Endodermal cell (in vitro differentiated cells): ENCODE measurements at places on chromosomes 1 and 21. TPM values are rescaled to one million over a fixed set of nuclear protein-coding genes. Genes with fewer than 3 reads are reported as not detected.

The ANKRD65 gene
- total RNA-seq, result 1.6 and 1.7 TPM in 2 replicates

The RHBG gene
- 3.5 and 4.0 TPM in 2 replicates for total RNA-seq

The RASSF5 gene
- total RNA-seq, result 0.15 to 0.42 TPM (median 0.20 TPM) in 3 replicates

The CASQ1 gene
- total RNA-seq, result 0.29 to 0.67 TPM in 2 of 3 replicates, not detected in the other

The SYCP1 gene
- total RNA-seq, result not detected in 3 replicates

DNA sequence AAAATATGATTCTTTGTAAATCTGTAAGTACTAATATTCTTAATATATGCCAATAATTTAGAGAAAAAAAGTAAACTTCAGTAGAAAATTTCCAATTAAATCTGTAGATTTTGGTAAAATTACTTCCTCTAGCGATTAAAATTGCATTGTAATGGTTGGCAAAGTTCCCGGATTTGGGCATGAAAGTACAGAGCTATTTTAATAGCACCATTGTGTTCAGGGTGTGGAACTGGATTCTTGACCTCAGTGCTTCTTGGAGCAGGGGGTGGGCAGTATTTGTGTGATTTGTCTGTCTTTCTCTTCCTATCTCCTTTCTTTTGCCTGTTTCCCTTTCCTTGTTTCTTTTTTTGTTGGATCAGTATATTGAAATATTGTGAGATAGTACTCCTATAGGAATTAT lies 72.1 kb downstream of the DNM3 start:
- no peaks in the 10 kb centered on the region for H3K36me3 ChIP-seq
- no peak overlapping the region for H3K27ac ChIP-seq
- no peak overlapping the region for H3K4me3 ChIP-seq
- H3K27me3 ChIP-seq, result no peaks in the 10 kb centered on the region

- peaks cover 64% of the 10 kb centered on the region for H3K27me3 ChIP-seq
- H3K27ac ChIP-seq, result peak overlapping the region; percentile 74
- no peak overlapping the region for H3K4me3 ChIP-seq
- DNase-seq, result peak; percentile 85
- no peaks in the 10 kb centered on the region for H3K36me3 ChIP-seq
- no peaks in the 10 kb centered on the region for H3K4me1 ChIP-seq
These were observed 84.6 kb upstream of the SSX2IP start for GRCh38 chr1:84774669-84775534.

GRCh38 chr21:18493422-18493821 lies 89.8 kb upstream of the TMPRSS15 start:
- H3K27ac ChIP-seq, result no peak overlapping the region
- H3K36me3 ChIP-seq, result no peaks in the 10 kb centered on the region
- no peak overlapping the region for H3K4me3 ChIP-seq
- no peaks in the 10 kb centered on the region for H3K4me1 ChIP-seq

DNA sequence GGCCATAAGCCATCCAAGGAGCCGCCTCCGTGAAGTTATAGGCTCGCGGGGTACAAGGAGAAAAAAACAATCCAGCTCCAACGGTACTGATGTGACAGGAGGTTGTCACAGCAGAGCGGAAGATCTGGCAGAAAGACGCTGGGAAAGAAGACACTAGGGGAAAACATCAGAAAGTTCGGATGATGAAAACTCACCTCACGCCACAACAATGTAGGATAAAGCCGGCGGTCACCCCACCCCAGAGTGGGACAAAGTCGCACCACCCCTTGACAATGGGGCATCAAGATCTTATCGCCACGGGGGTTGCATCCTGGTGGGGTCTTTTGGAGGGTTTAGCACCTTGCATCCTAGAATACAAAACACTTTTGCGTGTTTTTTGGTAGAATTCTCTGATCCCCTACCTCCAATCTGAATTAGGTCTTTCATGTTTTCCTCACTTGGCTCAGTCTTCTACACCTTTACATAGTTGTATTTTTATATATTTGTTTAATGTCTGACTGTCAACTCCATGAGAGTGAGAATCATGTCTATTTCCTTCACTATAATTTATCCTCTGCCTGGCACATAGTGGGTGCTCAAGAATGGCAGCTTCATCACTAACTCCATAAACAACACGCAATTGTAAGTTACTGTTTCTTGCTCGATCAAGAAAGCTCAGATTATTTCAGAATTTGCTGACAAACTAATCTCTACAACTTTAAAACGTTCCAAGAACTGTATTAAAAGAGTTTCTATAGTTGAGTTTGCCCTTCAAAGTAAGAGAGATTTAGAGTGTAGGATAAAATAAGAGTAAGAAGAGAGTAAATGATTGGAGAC lies 611 bp upstream of the ZSWIM5 start:
- no peaks in the 10 kb centered on the region for H3K4me1 ChIP-seq
- no peaks in the 10 kb centered on the region for H3K27me3 ChIP-seq
- no peaks in the 10 kb centered on the region for H3K36me3 ChIP-seq
- DNase-seq, result no peak
- H3K4me3 ChIP-seq, result peak overlapping the region; percentile 84

DNA sequence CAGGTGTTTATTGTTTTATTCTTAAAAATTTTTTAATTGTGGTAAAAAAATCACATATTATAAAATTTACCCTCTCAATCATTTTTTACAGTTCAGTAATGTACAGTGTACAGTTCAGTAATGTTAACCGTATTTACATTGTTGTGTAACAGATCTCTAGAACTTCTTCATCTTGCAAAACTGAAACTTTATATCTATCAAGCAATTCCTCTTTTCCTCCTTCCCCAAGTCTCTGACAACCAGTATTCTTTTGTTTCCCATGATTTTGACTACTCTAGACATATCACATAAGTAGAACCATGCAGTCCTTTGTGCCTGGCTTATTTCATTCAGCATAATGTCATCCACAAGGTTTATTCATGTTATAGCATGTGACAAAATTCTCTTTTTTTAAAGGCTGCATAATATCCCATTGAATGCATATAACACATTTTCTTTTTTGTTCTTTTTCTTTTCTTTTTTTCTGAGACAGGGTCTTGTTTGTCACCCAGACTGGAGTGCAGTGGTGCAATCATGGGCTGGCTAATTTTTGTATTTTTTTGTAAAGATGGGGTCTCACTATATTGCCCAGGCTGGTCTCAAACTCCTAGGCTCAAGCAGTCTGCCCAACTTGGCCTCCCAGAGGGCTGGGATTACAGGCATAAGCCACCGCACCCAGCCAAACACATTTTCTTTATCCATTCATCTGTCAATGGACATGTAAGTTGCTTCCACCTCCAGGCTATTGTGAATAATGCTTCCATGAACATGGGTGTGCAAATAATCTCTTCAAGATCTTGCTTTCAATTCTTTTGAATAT lies 17.2 kb upstream of the RCSD1 start:
- H3K4me1 ChIP-seq, result peaks cover 4% of the 10 kb centered on the region
- H3K4me3 ChIP-seq, result no peak overlapping the region

- H3K27ac ChIP-seq, result no peak overlapping the region
- H3K36me3 ChIP-seq, result no peaks in the 10 kb centered on the region
- no peak overlapping the region for H3K4me3 ChIP-seq
- peaks cover 6% of the 10 kb centered on the region for H3K27me3 ChIP-seq
- no peak for DNase-seq
These were observed 292.9 kb downstream of the PDE4B start for GRCh38 chr1:66085600-66085999.

DNA sequence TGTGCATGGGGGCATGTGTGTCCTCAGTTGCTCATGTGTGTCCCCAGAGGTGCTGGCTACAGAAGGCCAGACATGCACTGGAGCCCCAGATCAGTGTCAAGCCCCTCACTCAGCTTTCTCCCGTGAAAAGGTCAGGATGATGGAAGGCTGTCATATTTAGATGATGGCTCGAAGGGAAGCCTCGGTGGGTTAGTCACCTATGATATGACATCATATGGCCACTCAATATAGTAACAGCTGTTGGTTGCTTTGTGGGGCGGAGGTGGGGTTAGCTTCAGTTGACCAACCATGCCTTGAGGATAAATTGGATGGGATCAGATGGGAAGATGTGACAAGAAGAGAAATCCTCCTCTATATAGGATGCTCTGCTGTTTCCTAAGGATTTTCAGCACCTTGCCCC lies 43.5 kb upstream of the ATF3 start:
- DNase-seq, result no peak
- no peak overlapping the region for H3K27ac ChIP-seq
- H3K36me3 ChIP-seq, result no peaks in the 10 kb centered on the region
- H3K4me3 ChIP-seq, result no peak overlapping the region
- H3K4me1 ChIP-seq, result no peaks in the 10 kb centered on the region
- H3K27me3 ChIP-seq, result peaks cover 26% of the 10 kb centered on the region

- H3K4me3 ChIP-seq, result no peak overlapping the region
- DNase-seq, result no peak
- no peaks in the 10 kb centered on the region for H3K4me1 ChIP-seq
- no peak overlapping the region for H3K27ac ChIP-seq
- no peaks in the 10 kb centered on the region for H3K27me3 ChIP-seq
These were observed 10.1 kb upstream of the MEF2D start for GRCh38 chr1:156510709-156511108.

DNA sequence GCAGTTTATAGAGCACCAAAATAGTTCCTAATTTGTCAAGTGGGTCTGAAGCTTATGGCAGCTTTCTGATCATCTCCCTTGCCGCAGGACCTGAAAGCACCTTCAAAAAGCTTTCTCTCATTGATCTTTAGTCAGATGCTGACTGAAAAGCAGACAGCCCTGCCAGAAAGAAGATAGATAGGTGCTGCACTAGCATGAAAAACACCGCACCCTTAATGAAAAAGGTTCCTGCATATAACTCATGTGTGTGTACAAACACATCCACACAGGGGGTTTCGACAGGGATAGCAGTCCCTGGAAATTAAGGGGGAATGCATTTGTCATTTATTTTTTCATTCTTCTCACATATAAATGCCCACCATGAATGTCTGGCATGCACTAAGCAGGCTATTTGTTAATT lies 361.7 kb upstream of the SNX7 start:
- no peak overlapping the region for H3K4me3 ChIP-seq
- no peak overlapping the region for H3K27ac ChIP-seq
- no peak for DNase-seq
- H3K27me3 ChIP-seq, result no peaks in the 10 kb centered on the region

DNA sequence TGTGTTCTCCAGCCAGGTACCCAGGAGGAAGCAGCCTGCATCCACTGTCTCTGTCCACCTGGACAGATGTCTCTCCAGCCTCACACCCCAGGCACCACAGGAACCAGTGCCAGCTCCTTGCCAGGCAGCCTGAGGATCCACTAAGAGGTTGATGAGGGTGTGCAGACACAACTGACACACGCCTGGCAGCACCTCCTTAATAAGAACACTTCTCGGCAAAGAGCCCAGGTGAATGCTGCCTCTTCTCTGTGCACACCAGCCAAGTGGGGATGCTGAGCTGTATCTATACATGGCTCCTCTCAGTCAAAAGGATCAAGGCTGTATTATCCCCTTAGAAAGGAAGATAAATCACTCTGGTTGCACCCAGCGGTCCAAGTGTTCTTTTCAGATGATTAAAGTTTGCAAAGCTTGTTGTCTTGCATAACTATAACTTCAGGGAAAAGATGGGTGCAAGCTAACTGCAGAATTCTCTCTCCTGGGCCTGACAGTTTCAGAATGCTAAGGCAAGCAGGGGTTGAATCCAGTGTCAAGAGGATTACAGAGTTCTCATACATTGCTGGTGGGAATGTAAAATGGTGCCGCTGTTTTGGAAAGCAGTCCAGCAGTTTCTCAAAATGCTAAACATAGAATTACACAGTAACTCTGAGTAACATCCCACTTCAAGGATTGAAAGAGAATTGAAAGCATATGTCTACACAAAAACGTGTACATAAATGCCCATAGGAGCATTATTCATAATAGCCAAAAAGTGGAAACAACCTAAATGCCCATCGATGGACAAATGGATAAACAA lies 3.7 kb upstream of the CAPN8 start:
- no peaks in the 10 kb centered on the region for H3K36me3 ChIP-seq
- H3K27ac ChIP-seq, result no peak overlapping the region
- no peaks in the 10 kb centered on the region for H3K27me3 ChIP-seq
- H3K4me3 ChIP-seq, result no peak overlapping the region
- DNase-seq, result no peak
- H3K4me1 ChIP-seq, result no peaks in the 10 kb centered on the region

GRCh38 chr1:19410393-19410792 lies 74.9 kb downstream of the CAPZB start:
- H3K27ac ChIP-seq, result no peak overlapping the region
- peaks cover 4% of the 10 kb centered on the region for H3K4me1 ChIP-seq
- peaks cover 53% of the 10 kb centered on the region for H3K36me3 ChIP-seq

DNA sequence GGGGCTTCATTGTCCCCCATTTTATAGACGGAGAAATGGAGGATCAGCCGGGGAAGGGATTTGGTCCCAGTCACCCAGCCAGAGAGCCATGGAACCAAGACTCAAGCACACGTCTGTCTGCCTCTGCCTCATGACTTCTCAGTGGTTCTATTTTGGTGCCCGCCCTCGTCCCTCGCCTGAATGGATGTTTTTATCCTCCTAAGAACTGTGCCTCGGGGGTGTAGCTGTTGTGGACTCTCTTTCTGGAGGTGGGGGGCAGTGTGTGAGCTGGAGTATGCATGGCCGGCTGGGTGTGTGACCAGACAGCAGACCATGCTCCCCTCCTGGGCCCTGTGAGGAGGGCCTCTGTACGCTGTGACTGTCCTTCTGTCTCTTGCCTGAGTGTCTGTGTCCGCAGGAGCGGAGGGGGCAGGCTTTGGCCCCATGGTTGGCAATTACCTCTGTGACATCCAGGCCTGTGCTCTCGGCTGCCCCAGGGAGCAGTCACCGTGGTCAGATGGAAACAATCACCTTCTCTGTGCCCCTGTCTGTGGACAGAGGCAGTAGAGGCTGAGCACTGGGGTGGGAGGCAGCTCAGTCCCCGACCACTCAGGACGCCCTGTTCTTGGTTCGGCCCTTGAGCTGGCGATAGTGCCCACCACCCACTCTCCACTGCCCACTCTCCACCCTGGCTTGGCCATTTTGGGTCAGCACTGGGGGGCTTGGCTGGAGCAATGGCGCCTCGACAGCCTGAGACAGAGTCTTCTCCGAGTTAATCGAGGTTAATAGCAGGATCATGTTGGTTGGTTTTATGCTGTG lies 20.4 kb downstream of the WNT4 start:
- no peak overlapping the region for H3K4me3 ChIP-seq
- peaks cover 32% of the 10 kb centered on the region for H3K36me3 ChIP-seq
- H3K27me3 ChIP-seq, result no peaks in the 10 kb centered on the region
- H3K27ac ChIP-seq, result peak overlapping the region; percentile 33
- H3K4me1 ChIP-seq, result peaks cover 9% of the 10 kb centered on the region

GRCh38 chr1:24966724-24967346 lies 36.8 kb upstream of the RUNX3 start:
- no peak overlapping the region for H3K4me3 ChIP-seq
- no peaks in the 10 kb centered on the region for H3K27me3 ChIP-seq

DNA sequence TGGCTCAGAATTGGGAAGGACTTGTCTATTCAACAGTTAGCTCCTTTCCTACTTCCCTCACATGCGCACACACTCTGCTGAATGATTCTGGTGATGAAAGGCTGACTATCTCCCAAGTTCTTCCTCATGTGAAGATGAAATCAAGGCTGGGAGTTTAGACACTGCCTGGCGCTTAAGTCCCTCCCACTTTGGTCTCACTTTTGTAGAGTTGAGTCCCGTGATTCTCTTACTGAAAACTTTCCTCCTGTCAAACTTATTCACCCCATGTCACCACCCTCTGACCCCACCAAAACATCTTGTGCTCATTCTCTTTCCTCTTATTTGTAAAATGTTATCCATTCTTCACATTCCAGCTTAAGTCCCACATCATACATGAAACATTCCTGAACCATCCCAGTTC lies 8.4 kb upstream of the MRPS6 start:
- H3K4me3 ChIP-seq, result no peak overlapping the region
- no peaks in the 10 kb centered on the region for H3K36me3 ChIP-seq
- H3K27ac ChIP-seq, result no peak overlapping the region
- peaks cover 15% of the 10 kb centered on the region for H3K27me3 ChIP-seq
- DNase-seq, result no peak
